PC-3 (cell line): ENCODE measurements at places on chromosomes 11 and 22. TPM values are rescaled to one million over a fixed set of nuclear protein-coding genes. Genes with fewer than 3 reads are reported as not detected.

GRCh38 chr11:130555251-130555841 lies 106.9 kb downstream of the ADAMTS15 start:
- no peaks in the 10 kb centered on the region for H3K36me3 ChIP-seq
- peaks cover 11% of the 10 kb centered on the region for H3K4me1 ChIP-seq
- no peak for DNase-seq
- no peak overlapping the region for H3K27ac ChIP-seq

DNA sequence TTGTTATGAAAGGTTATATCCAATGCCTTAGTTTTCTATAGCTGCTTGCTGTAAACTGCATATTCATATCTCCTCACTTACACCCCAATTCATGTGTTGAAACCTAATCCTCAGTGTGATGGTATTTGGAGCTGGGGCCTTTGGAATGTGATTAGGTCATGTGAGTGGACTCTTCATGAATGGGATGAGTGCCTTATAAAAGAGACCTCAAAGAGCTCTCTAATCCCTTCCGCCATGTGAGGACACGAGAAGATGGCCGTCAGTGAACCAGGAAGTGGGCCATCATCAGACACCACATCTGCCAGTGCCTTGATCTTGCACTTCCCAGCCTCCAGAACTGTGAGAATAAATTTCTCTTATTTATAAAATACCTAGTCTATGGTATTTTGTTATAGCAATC lies 79.3 kb downstream of the CYP2R1 start:
- no peak overlapping the region for H3K4me3 ChIP-seq
- DNase-seq: no peak
- H3K4me1 ChIP-seq: no peaks in the 10 kb centered on the region

DNA sequence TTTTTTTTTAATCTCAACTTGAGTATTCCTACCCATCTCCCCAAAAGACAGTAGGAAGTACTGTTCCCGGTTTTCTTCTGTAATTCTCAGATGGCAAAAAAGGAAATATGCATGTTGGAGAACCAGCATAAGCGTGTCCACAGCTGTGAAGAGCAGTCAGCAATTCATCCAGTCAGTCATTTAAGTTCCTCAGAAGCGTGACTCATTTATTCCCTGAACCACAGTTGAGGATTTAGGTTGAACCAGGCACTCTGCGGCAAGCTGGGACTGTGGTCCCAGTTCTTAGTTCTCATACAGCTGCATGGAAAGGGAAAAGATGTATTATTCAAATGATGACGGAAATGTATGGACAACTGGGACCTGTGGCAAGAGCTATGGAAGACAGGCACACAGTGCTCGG lies 61.0 kb upstream of the MYO18B start:
- H3K27ac ChIP-seq: no peak overlapping the region
- no peaks in the 10 kb centered on the region for H3K36me3 ChIP-seq
- H3K4me3 ChIP-seq: no peak overlapping the region
- DNase-seq: no peak
- peaks cover 11% of the 10 kb centered on the region; the same call in 1 of the 2 replicates for H3K27me3 ChIP-seq

DNA sequence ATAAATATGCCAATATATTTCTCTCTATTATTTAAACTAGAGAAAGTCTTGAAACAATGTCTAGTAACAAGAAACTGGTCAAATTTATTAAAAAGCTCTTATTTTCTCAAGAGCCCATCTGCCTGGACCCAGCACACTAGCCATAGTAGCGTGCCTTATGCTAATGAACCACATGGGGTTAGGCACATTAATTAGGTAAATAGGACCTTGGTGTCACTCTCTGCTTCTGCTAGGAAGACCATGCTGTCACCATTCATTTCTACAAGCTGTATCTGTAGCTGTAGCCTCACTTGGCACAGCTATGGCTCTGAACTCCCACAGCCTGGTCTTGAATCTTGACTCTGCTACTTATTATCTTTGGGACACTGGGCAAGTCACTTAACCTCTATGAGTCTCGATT lies 390.5 kb downstream of the NELL1 start:
- H3K4me3 ChIP-seq: no peak overlapping the region
- H3K36me3 ChIP-seq: no peaks in the 10 kb centered on the region
- no peaks in the 10 kb centered on the region for H3K4me1 ChIP-seq
- H3K27ac ChIP-seq: no peak overlapping the region
- no peaks in the 10 kb centered on the region for H3K27me3 ChIP-seq
- no peak for DNase-seq

GRCh38 chr11:80822308-80822707 lies 1381.5 kb upstream of the TENM4 start:
- H3K4me1 ChIP-seq: no peaks in the 10 kb centered on the region
- no peaks in the 10 kb centered on the region; the same call in 1 of the 2 replicates for H3K27me3 ChIP-seq
- no peak overlapping the region for H3K27ac ChIP-seq
- no peaks in the 10 kb centered on the region for H3K36me3 ChIP-seq
- H3K4me3 ChIP-seq: no peak overlapping the region

The C11orf52 gene
- 8.7 and 10.5 TPM in 2 replicates for total RNA-seq

The C22orf42 gene
- not detected in 2 replicates for total RNA-seq
